ENCODE measurements at places on chromosomes 12 and 14.

GRCh38 chr12:46362895-46363581 lies 9.5 kb downstream of the SLC38A2 start:
- DNase-seq, result no peak

- DNase-seq, result no peak
These were observed 29.2 kb downstream of the KCNA1 start for GRCh38 chr12:4938900-4939299.

DNA sequence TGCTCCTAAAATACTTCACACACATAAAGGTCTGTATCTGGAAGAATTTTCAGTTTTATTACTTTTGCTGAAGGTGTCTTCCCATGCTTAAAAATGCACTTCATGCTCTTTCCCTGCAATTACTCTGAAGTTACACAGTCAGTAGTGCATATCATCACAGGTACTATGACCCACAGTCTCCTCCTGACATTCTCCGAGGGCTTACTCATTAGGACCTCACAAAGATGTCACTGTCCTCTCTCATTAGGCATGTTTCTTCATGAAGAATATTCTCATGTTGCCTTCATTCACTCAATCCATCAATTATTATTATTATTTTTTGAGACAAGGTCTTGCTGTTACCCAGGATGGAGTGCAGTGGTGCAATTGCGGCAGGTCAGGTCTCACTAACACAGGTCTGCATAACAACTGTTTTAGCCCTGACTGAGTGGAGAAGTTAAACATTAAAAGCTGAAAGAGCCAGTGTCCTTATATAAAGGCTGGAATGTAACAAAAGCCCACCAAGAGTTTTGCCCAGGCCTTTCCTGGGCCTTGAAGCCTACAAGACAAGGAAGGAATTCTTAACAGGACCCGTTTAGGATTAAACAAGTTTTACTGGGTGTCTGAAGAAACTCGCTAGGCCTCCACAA lies 119.5 kb upstream of the WSCD2 start:
- no peak for DNase-seq

- no peak for DNase-seq
These were observed 187.8 kb downstream of the ADGRD1 start for GRCh38 chr12:131141514-131141913.

DNA sequence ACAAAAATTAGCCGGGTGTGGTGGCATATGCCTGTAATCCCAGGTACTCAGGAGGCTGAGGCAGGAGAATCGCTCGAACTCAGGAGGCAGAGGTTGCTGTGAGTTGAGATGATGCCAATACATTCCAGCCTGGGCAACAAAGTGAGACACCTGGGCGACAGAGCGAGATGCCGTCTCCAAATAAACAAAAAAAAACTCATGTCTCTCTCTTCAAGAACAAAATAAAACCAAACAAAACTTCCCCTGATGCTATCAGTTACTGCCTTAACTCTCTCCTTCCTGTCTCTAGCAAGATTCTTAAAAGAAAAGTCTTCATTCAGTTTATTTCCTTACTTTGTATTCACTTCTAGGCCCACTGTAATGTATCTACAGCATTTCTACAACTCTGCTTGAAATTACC lies 20.8 kb downstream of the KLHL28 start:
- no peak for DNase-seq

DNA sequence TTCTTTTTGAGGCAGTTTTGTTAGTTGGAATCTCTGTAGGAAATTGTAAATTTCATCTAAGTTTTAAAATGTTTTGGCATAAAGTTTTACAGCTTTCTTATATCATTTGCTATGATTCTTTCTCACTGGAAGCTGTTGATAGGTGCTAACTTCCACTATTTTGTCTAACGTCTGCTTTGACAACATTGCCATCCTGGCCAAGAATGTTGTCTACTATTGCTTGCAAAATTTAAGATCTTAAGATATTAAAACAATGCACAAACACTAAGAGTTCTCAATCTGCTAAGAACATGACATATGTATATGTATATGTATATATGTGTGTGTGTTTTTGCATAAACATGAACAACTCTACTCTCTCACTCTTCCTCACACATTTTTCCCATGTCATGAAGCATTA lies 64.1 kb upstream of the MDGA2 start:
- no peak for DNase-seq

GRCh38 chr14:33678005-33678404 lies 272.9 kb downstream of the EGLN3 start:
- DNase-seq, result no peak

- DNase-seq, result no peak
These were observed 1.3 kb upstream of the DYRK2 start for GRCh38 chr12:67647181-67647798.

- DNase-seq, result peak; percentile 95
These were observed 5.2 kb upstream of the KRT85 start for GRCh38 chr12:52372216-52373154.

- DNase-seq, result peak; percentile 41
These were observed 24.8 kb downstream of the CLECL1 start for GRCh38 chr12:9707864-9708808.

- no peak for DNase-seq
These were observed 28.7 kb downstream of the PHETA1 start for GRCh38 chr12:111340231-111340630.

GRCh38 chr12:92416385-92416812 lies 270.8 kb upstream of the BTG1 start:
- DNase-seq, result no peak

- DNase-seq, result no peak
These were observed 54.1 kb upstream of the PLBD1 start for GRCh38 chr12:14621826-14622225.

DNA sequence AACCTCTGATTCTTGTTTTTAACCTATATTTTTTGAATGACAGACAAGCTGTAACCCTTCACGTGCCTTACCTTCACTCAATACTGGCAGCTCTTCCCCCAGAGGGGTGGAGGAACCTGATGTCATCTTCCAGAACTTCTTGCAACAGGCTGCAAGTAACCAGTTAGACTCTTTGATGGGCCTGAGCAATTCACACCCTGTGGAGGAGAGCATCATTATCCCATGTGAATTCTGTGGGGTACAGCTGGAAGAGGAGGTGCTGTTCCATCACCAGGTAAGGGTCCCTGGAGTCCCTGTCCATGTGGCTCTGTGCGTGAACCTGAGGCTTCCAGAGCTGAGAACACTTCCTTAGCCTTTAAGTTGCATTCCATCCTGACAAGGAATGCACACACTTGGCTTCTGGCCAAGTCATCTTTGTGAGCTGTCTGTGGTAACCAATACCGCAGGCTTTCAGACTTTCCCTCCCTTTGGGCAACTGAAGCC lies 22.7 kb downstream of the TRAFD1 start:
- DNase-seq, result no peak

DNA sequence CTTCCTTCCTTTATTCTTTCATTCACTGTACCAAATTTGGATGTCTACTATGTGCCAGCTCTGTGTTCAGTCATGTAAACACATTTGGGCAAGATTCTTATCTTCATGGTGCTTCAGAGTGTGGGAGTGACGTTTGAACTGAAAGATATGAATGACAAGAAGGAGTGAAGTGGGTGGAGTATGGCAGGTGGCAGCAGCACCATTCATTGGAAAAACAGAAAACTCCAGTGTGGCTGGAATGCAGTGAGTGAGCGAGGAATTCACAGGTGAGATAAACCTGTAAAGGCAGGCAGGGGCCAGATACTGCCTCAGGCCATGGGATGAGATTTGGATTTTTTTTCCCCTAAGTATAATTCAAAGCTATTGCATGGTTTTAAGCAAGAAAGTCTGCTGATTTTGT lies 140.7 kb upstream of the CCDC198 start:
- DNase-seq, result no peak

DNA sequence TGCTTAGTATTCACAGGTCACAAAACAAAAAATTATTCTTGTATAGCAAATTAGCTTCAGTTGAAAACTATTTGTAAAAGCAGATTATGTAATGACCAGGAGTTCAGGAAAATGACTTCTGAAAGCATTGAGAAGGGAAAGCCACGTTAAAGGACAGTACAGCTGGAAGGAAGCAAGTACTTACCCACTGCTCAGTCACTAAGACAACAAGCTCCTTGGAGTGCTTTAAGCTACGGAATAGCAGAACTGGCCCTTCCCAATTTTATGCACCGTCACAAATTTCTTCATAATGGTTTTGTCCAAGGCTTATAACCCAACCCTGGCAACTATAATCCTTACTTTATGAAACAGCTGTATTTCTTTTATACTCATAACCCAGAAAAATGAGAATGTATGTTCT lies 13.0 kb upstream of the SNAPC1 start:
- no peak for DNase-seq

DNA sequence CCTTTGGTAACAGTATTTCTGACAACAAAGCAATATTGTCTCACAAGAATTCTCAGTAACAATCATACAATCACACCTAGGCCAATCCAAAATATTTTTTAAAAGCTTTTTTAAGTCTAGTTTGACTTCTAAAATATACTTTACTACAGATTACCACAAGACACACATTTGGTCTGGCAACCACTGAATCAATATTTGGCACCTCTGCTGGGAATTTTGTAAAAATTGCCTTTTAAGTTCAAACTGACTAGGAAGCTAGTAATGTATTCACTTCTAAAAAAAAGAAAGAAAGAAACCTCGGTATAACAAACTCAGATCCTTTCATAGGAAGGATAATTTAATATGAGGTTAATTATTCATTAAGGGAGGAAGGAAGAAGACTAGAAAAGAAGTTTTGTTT lies 18.2 kb upstream of the ETV6 start:
- DNase-seq, result no peak

GRCh38 chr14:31582286-31582691 lies 21.1 kb downstream of the NUBPL start:
- DNase-seq, result no peak

GRCh38 chr12:49907352-49907751 lies 3.7 kb upstream of the FAIM2 start:
- no peak for DNase-seq

GRCh38 chr14:31933716-31934115 lies 143.4 kb upstream of the ARHGAP5 start:
- DNase-seq, result no peak

DNA sequence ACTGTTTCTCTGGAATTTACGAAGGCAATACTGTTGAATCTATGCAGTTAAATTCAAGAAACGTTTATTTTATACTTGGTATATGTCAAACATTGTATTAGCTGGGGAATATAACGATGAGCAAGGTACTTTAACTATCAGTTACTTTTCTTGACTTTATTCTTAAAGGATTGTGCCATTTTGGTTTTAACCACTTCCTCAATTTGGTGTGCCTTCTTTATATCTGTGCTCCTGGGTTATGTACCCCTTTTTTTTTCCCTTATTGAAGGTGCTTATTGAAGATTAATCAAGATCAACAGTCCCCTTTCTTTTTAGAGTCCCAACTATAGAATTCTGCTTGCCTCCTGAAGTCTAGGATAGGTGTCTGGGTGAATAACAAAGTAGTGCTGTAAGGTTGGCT lies 5.8 kb downstream of the RAB21 start:
- DNase-seq, result no peak

All from AG08396 (cell line).